Activated gamma-delta T cell treated with Interleukin-2 at 50 U/mL for 16 hours (primary cell): ENCODE measurements at places on chromosomes 16 and 17.

GRCh38 chr17:67836205-67836987, 11.1 kb downstream of the BPTF start:
- no peak for DNase-seq

DNA sequence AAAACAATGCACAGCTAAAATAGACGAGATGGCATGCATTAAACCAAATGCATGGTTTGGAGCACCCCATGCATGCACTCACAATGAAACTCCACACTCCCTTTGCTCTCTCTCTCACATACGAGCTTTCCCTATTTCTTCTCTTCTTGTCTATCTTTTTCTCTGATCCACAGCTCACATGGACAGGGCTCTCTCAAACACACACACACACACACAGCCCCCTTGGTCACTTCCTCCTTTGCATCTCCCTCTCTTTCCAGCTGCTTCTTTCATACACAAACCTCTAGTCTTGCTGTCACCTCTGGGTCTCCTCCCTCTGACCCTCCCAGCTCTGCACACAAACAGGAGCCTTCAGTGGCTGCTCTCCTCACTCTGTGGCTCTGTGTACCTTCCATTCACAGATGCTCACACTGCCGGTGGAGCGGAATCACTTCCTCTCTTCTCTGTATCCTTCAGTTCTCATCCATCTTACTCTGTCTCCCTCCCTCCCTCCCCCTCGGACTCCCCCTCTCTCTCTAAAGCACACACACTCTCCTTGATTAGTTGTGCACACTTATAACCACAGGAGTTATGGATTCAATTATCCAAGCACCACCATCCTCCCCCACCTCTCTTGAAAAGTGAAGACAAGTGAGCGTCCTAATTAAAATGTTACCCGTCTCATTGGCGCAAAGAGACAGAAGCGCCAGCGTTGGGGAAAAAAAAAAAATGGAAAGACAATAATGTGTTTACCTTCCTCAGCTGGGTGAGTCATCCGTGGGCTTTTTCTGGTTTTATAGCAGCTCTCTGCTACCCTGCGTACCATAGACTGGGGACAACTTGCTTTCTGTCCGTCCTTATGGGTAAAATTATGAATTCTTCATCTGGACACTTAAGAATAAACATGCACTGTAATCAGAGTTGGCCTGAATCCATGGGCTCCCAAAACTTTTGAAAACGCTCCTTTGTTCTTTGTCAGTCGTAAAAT, 90.8 kb downstream of the SHISA6 start:
- DNase-seq = no peak

DNA sequence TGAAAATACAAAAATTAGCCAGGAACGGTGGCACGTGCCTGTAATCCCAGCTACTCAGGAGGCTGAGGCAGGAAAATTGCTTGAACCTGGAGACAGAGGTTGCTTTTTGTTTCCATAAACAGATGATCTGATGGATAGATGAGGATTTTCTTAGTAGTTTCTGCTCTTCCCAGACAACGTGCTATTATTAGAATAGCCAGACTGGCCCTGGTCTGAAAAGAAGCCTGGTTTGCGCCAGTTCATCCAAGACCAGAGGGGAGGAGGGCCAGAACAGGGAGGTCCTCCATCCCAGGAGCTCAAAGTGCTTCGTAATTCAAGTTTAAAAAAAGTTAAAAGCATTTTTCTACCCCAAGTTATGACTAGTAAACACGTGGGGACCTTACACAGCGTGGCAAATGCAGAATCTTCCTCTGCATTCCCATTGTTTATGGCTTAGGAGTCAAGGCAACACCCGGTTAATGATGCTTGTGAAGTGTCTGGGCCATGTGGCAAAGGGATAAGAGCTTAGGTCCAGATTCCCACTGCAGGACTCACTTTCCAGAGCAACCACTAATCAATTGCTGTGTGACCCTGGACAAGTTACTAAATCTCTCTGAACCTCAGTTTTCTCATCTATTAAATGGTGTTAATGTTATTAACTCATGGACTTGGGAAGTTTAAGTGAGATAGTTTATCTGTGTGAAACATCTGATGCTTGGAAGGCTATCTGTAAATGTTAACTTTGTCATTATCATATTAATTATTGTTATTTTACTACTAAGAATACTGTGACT, 205.4 kb downstream of the CCDC182 start:
- DNase-seq = no peak

GRCh38 chr16:89408315-89408714, 82.0 kb downstream of the ANKRD11 start:
- DNase-seq = no peak

DNA sequence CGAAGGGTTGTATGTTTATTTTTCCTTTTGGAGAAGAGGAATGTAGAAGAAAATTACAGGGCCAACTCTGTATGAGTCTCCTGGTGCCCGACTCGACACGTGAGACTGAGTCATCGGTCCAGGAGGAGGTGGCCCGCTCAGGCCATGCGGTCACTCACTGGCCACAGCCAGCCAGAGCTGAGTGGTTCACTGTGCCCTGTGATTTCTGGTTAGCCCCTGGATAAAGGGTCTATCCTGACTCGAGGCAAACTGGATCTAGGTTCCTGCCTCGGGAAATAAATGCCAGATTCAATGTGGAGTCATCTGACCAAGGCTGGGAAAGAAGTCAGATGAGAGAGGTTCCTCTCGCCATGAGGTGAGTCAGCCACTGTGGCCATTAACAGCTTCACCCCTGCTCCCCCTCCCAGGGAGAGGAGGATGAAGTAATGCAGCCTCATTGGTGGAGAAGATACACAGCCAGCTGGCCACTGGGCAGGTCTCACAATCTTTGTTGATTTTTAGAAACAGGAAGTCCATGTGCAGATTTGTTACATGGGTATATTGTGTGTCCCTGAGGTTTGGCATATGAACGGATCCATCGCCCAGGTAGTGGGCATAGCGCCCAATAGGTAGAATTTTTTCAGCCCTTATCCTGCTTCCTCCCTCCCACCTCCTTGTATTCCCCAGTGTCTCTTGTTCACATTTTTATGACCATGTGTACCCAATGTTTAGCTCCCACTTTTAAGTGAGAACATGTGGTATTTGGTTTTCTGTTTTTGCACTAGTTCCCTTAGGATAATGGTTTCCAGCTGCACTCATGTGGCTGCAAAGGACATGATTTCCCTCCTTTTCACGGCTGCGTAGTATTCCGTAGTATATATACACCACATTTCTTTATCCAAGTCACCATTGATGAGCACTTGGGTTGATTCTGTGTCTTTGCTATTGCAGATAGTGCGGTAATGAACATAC, 21.7 kb upstream of the USP36 start:
- no peak for DNase-seq
